NCI-H2107 (cell line): ENCODE measurements at places on chromosomes 2 and 18.
A peak's percentile ranks its signal among the peaks of the same experiment; 100 is the strongest.

GRCh38 chr18:59690996-59691395 lies 6.2 kb downstream of the CCBE1 start:
- DNase-seq: no peak

DNA sequence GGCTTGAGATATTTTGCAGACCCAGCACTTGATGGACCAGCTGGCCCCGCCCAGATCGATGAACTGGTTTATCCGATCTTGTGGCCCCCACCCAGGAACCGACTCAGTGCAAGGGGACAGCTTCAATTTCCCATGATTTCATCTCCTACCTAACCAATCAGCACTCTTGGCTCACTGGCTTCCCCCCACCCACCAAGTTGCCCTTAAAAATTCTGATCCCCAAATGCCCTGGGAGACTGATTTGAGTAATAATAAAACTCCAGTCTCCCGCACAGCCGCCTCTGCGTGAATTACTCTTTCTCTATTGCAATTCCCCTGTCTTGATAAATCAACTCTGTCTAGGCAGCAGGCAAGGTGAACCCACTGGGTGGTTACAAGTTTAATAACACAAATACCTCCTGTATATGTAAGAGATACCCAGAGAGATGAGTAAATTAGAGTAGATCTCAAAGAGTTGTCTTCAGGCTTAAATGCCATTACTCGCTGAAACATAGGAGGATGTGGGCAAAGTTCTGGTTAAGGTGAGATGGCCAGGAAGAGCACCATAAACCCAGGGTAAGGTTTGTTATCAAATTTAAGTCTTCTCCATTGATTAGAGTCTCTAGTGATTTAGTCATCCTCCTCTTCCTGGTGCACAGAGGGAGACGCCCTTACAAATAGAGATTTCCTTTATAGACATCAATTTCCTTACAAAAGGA lies 222.8 kb downstream of the ARL4C start:
- no peak for DNase-seq

- no peak for DNase-seq
These were observed 440.4 kb upstream of the MAP2 start for GRCh38 chr2:208983486-208983885.

GRCh38 chr2:128813352-128814034 lies 494.8 kb upstream of the HS6ST1 start:
- DNase-seq: no peak

- DNase-seq: no peak
These were observed 1.6 kb upstream of the SNED1 start for GRCh38 chr2:240996834-240997140.

- no peak for DNase-seq
These were observed 16.1 kb upstream of the ALLC start for GRCh38 chr2:3641841-3642421.

DNA sequence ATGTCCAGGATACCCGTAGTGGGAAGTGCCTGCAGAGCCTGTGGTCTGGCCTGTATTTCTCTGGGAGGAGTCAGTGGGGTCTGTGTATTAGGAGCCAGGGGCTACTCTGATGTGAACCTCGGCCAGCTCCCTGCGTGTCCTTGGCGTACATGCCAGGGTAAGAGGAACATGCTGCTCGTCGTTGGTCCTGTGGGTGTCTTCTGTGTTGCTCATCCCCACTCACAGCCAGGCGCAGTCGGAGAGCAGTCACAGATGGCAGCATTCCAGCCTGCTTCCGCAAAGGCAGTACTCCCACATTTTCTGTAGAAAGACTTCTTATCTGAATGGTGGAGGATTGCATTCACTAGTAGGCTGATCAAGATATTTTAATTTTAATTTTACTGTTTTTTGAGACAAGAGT lies 84.9 kb downstream of the DGKD start:
- DNase-seq: no peak

DNA sequence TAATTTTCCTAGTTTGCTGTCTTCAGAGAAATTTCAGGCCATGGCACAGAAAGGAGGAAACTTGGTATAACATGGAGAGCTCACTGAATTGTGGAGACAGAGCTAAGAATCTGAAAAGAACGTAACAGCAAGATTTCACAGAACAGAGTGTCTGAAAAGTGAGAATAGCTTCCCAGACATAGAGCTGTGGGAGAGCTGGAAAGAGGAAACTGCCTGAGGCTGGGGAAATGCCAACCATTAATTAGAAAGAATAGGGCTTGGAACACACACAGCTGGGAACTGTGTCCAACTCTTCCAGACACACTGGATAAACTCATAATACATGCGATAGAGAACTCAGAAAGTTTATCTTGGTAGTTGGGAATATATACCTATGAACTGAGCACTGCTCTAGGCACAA lies 51.6 kb upstream of the KYNU start:
- DNase-seq: no peak

DNA sequence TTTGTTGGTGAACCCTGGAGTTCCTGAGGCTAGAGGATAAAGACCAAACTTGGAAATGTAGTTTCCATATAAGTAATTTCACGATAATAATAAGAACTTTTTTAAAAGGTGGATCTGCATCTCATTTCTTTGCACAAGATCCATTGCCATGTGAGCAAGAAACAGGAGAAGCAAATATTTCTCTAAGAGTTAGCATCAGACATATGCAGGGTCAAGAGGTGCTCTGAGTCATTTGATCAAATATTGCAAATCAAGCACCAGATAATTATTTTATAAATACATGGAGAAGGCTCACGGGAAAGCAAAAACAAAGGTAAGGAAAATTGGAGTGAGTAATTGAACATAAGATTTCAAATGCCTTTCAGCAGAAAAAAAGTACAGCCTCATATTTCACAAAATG lies 118.0 kb downstream of the DTNA start:
- no peak for DNase-seq

DNA sequence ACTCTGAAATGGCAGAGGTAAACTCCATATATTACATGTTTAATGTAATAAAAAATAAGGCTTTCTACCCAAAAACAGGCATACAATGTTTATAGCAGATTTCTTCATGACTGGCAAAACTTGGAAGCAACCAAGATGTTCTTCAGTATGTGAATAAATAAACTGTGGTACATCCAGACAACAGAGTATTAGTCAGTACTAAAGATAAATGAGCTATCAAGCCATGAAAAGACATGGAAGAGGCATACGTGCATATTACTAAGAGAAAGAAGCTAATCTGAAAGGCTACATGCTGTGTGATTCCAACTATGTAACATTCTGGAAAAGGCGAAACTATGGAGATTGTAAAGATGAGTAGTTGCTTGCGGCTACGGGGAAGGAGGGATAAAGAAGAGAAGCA lies 97.4 kb downstream of the OSR1 start:
- no peak for DNase-seq

- peak; percentile 37 for DNase-seq
These were observed 37.0 kb downstream of the MAL start for GRCh38 chr2:95062242-95063085.

GRCh38 chr18:48621240-48621639 lies 82.4 kb downstream of the CTIF start:
- DNase-seq: no peak

- DNase-seq: no peak
These were observed 13.9 kb downstream of the PCARE start for GRCh38 chr2:29060441-29060840.

DNA sequence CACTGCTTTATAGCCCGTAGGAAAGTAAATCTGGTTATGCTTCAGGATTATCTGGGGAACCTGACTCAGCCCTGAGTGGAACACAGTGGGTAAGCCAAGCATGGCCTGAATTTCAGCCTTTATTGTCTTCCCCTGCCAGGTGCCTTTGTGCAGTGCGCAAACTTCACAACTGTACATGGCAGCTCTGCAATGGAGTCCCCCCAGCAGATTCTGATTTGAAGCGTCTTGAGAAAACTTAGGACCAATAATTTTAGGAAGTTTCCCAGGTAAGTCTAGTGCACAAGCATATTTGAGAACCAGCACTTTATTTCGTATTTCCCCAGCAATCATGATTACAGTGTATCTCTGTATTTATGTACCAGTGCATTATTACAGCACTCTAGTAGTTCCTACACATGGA lies 112.1 kb upstream of the ARL4C start:
- DNase-seq: no peak

GRCh38 chr2:69642709-69643601 lies 584 bp downstream of the AAK1 start:
- DNase-seq: no peak

DNA sequence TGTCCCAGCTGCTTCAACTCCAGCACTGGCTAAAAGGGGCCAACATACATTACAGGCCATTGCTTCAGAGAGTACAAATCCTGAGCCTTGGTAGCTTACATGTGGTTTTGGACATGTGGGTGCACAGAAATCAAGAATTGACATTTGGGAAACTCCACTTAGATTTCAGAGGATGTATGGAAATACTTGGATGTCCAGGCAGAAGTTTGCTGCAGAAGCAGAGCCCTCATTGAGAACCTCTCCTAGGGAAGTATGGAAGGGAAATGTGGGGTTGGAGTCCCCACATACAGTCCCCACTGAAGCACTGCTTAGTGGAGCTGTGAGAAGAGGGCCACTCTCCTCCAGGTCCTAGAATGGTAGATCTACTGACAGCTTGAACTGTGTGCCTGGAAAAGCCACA lies 218.0 kb upstream of the CWC22 start:
- DNase-seq: no peak

DNA sequence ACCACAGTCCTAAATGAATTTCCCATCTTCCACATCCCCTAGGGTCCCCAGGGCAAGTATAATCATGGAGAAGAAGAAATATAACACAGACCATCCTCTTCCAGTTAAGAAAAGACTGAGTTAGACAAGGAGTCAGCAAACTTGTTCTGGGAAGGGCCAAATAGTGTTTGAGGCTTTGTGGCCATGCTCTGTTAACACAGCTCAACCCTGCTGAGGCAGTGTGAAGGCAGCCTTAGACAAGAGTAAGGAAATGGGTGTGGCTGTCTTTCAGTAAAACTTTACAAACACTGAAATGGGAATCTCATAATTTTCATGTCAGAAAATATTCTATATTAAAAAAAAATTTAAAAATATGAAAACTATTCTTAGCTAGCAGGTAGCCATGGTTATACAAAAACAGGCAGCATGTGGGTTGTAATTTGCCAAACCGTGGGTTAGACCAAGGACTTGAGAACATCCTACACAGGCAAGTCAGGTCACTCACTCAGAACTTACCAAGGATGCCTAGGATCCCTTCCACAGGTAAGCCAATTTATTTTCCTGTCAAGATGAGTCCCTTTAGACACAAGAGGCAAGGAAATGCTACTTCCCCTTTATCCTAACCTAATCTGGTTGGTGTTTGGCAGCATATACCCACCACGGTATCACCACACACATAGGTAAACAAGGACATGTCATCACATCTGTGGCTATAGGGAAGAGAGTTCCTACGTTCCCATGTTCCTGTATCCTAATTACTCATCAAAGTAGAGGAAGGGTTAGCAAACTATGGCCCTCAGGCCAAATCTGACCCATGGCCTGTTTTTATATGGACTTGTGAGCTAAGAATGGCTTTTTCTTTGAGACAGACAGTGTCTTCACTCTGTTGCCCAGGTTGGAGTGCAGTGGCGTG lies 31.9 kb downstream of the C2orf74 start:
- DNase-seq: no peak

- DNase-seq: no peak
These were observed 47.5 kb downstream of the ARID5A start for GRCh38 chr2:96584017-96584416.

DNA sequence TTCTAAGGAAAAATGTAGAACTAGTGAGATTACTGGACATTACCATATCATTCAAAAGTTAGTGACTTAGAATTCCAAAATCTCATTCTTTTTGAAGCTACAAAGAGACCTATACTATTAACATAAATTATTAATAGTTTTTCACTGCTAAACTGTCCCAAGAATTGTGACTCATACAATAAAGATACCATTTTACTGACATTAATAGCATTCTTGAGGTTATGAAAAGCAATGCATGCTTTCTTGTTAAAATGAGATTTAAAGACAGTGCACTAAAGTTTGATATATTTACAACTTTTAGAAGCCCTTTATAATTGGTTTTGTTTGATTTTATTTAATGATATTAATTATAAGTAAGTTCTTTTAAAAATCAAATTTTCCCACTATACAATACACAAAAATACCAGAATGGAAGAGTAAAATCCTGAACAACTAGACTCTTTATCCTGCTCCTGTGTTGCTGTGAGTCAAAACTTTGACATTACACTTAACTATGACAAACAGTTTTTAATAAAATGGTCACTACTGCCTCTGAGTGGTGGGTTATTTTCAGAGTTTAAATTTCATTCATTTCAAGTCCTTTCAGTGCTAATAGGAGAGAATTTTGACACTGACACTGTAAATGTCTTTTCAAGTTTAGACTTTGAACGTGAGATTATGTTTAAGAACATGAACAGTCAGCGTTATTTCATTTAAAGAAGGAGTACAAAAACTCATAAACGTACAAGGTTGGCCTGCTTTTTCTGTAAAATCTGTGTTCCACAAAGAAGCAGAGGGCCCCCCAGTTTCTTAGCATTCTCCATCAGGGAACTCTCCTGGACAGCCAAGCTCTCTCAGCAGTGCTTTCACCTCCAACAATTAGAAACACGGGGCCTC lies 54.5 kb downstream of the FAM124B start:
- no peak for DNase-seq

DNA sequence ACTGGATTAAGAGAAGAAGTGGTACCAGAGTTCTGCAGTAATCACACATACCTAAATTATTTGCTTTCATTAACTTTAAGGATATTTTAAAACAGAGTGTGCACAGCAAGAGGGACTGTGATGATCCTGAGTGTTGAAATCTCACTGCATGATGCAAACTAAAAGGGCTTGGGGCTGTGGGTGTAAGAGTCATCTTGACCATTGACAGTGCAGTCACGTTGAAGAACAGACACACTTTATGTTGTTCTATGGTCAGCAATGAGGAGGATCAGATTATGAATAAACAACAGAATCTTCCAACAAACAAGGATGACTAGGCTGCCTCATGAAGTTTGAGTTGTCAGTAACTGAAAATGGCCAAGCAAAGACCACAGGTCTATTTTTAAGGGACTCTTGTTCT lies 87.2 kb upstream of the GALNT5 start:
- DNase-seq: no peak

DNA sequence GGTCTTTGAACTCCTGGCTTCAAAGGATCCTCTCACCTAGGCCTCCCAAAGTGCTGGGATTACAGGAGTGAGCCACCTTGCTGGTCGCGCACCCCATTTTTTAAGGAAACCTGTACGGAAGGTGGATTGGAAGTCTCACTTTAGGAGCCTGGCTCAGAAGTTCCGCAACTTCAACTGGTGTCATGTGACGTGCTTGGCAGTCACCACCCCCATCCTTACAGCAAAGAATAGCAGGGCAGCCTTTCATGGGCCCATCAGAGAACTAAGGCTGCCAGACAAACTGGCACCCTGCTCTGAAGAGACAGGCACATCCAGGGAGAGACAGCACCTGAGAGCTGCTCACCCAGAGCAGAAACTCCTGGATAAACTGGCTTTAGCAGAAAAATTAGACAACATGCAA lies 3.3 kb upstream of the SLC66A2 start:
- no peak for DNase-seq
